Adipocyte (in vitro differentiated cells): ENCODE measurements at places on chromosomes 2 and 18.

GRCh38 chr2:219609149-219609750 is 11.6 kb downstream of the STK11IP start:
- no peak for DNase-seq

GRCh38 chr18:76801567-76802505 is 20.5 kb upstream of the ZNF236 start:
- DNase-seq = peak; percentile 87

DNA sequence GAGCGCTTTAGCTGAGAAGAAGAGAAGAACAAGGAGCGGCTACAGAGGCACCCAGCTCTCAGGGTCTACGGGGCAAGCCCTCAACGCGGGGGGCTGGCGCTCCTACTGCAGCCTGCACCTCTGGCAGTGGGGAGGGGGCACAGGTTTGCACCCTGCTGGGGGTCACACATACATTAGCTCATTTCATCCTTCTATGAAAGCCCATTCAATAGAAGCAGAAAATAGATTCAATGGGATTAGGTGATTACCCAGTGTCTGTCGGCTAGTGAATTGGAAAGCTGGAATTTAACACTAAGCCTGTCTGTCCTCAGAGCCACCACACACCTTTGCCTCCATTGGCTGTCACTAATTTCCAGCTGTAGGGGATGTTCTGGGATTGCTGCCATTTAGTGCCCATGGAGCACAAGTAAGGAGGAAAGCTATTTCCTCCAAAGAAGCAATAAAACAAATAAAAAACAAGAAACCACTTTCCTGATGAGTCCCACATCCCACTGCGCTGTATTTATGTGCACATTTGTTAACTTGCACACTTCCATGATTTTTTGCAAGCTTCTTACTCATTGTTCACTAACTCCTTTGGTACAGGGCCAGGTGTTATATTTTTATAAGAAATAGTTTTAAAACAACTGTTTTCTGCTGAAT is 319.6 kb upstream of the REV1 start:
- DNase-seq = no peak

- DNase-seq = no peak
Observed at GRCh38 chr2:73503992-73504570, 118.4 kb downstream of the ALMS1 start.

DNA sequence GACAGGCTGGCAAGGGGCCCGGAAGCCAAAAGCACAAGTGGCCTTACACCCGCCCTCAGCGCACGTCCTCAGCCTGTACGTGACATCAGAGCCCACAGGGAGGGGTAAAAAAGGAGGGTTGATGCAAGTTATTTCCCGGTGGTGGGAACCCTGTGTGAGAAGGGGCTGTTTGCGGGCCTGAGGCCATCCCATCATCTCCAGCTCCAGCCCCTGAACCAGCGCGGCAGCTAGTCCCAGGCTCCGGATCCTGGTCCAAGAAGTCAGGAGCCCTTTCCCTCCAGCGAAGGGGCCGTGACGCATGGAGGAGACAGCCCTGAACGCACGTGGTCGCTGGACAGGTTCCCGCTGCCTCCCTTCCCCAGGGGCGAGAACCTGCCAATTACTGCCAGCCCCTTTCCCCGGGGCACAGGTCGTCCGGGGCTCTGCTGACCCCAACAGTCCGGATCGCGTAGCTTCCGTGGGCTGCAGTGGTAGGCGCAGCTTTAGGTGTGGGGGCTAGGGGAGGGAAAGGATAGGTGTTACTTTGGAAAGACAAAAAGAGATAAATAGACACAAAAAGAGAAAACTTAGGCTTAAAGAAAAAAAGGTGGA is 1.3 kb upstream of the LRP2 start:
- DNase-seq = peak; percentile 32

GRCh38 chr2:71678874-71679273 is 225.5 kb downstream of the DYSF start:
- no peak for DNase-seq

DNA sequence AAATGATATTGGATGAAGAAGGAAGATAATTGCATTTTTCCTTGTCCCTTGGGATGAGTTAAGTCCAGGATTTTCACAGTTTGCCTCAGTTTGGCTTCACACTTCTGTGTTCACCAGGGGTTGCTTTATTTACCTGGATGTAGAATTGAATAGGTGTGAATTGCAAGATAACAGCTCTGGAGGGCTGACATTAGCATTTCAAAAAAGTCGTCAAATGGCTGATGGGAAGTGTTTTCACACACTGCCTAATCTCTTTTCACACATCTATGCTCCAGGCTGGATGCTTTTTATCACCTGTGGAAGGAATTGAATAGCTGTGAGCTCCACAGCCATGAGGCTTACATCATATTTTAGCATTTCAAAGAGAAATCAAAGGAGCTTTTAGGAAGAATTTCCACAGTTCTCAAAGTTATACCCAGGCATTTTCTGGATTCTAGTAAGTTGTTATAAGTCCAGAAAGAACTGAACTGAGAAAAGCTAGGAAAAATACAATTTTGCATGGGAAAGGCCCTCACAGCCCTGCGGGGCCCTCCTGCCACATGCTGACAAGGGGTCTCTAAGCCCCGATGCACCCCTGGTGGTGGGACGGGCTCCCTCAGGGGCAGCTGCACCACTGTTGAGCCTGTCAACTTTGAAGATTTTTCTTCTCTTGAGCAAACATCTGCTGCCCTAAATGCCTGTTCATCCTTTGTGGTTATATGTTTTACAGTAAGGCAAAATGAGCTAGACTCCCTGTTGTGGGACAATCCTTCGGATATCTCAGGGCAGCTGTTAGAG is 43.9 kb downstream of the TEX51 start:
- no peak for DNase-seq

DNA sequence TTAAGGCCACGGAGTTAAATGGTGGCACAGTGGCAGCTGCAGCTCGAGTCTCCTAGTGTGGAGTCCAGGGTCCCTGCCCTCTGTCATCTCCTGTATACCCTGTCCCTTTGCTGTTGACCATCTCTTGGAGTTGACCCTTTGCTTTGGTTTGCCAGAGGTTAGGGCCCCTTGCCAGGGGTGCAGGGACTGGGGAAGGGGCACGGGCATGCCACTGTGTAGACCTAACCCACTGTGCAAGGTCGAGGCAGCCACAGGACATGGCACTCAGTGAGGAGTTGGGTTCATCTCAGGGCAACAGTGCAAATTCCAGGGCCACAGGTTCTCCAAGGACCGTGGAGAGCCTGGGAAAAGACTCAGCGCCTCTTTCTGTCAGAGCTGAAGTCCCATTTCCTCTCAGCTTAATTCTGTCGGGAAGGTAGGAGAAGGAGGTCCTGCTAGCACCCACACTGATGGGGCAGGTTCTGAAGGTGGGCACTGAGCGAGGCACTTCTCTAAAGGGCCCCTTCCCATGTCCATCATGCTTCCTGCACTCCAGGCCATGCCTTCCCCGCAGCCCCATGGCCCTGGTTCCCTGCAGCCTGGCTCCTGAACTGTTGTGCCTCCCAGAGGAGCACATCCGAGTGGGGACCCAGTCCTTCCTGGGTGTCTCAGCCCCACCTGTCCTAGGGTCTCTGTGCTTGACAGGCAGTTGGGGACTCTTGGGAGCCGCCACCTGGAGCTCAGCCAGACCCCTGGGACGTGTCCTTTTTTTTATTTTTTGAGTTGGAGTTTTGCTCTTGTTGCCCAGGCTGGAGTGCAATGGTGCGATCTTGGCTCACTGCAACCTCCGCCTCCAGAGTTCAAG is 2.8 kb downstream of the KHK start:
- no peak for DNase-seq

DNA sequence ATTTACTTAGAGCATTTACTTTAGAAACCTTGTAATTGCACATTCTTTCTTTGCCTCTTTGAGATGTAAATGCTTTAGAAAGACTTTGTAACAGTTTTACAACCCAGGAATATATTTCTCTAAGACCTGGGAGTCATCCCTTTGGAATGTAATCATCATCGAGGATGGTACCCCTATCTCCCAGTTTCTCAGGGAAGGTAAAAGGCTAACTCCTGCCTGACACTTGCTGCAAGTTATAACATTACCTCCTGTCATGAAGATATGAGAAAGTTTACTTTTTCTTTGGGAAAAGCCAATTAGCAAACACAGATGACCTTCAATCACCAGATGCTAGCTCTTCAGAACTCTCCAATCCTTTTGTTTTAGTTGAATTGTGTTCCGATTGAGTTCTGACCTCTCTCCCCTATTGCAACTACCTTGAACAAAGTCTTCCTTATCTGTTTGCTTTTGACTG is 420.3 kb upstream of the FSIP2 start:
- DNase-seq = no peak

GRCh38 chr2:132886574-132886973 is 216.6 kb upstream of the LYPD1 start:
- DNase-seq = no peak

DNA sequence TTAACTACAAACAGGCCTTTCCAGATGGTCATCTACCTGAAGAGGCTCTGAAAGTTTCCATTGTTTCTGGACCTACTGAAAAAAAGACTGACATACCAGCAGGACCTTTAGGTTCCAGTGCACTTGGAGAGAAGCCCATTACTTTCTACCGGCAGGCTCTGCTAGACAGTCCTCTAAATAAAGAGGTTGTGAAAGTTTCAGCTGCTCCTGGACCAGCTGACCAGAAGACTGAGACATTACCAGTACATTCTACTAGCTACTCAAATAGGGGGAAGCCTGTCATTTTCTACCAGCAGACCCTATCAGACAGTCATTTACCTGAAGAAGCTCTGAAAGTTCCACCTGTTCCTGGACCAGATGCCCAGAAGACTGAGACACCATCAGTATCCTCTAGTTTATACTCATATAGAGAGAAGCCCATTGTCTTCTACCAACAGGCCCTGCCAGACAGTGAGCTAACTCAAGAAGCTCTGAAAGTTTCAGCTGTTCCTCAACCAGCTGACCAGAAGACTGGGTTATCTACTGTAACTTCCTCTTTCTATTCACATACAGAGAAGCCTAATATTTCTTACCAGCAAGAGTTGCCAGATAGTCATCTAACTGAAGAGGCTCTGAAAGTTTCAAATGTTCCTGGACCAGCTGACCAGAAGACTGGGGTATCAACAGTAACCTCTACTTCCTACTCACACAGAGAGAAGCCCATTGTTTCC is 65.8 kb downstream of the ALMS1 start:
- no peak for DNase-seq

- DNase-seq = peak; percentile 61
Observed at GRCh38 chr2:209368914-209369313, 54.9 kb upstream of the MAP2 start.

GRCh38 chr2:96555146-96555610 is 18.6 kb downstream of the ARID5A start:
- no peak for DNase-seq

DNA sequence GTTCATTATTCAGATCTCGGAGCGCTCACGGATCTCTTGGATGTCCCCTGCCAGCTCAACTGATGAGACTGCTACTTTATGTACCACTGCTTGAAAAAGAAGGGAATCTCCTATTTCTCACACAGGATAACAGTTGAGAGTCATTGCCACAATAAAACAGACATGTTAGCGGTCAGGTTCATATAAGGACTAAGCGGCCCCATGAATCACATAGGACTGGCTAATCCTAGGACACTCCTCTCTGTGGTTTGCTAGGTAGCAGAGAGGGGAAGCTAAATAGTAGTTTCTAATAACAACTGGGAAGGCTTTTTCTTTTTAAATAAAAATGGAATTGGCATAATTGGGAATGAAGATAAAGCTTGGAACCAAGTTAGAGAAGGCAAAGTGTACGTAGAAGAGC is 15.9 kb upstream of the TGFA start:
- no peak for DNase-seq

- no peak for DNase-seq
Observed at GRCh38 chr18:13308369-13308768, 89.8 kb downstream of the LDLRAD4 start.

GRCh38 chr18:63930773-63931354 is 18.2 kb upstream of the HMSD start:
- no peak for DNase-seq

GRCh38 chr2:127820080-127820668 is 9.2 kb upstream of the WDR33 start:
- no peak for DNase-seq

DNA sequence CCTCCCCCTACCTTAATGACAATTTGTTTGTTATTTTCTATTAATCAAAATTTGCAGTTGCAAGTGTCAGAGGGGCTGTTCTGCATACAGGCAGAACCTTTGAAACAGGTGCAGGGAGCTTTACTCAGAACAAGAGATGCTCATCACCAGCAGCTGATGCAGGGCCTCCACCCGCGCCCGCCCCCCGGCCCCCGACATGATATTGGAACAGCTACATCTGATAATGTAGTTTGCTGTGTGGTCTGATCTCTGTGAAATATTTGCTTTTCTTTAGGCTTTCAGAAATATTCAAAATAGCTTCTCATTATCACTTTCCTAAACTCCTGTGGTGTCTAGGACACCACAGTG is 130.0 kb downstream of the PRKCE start:
- no peak for DNase-seq

DNA sequence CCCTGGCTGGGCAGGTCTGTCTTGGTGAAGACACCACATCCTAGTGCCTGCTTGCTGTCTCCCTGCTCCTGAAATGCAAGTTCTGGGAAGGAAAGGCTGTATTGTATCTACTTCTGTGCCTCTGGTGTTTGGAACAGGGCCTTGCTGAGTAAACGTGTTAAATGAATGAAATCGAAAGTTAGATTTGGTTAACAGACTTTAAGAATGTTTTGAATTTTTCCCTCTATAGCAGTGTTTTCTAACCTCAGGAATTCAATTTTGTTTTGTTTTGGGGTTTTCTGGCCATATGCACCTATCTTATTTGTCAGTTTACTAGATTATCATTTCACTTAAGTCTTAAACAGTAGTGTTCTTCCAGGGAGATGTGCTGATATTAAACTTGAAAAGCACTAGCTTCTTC is 20.7 kb downstream of the FARP2 start:
- no peak for DNase-seq

GRCh38 chr2:42117923-42118753 is 51.0 kb upstream of the EML4 start:
- DNase-seq = peak; percentile 67

- DNase-seq = no peak
Observed at GRCh38 chr2:171289316-171289715, 128.6 kb upstream of the TLK1 start.

DNA sequence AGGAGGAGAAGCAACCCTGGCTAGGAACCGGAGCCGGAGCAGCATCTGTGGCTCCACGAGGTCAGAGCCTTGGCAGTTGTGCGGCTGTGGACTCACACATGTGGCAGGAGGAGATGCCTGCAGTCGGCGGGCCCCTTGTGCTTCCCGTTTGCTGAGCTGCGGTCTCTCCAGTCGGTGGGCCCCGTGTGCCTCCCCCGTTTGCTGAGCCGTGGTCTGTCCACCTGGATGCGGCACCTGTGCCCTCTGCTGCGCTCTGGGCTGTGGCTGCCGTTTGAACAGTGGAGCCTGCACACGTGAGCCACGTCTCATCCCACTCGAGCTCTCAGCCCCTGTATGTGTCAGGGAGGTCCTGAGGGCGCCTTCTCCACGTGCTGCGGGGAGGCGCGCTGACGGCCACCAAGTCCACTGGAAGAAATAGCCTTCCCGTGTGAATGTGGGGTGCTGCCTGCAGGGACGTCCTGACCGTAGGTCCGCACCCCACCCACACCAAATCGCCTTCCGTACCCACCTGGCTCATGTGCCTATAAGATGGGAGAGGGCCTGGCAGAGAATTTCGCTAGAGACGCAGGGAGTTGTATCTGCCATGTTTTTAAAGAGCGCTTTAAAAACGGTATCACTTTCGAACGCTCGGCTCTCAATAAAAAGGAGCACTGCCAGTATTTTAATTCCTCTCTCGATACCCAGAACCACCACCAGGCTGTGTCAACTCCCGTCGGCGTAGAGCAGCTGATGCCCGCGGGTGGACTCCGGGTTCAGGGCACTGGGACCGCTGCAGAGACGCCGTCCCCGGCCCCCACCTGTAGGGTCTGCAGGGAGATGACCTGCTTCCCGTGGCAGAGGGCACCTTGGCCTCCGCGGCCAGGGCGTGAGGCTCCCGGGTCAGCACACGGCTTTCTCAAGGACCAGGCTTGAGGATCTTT is 117.0 kb downstream of the NFATC1 start:
- no peak for DNase-seq

GRCh38 chr2:203623096-203623495 is 83.3 kb upstream of the CD28 start:
- DNase-seq = peak; percentile 91
